ENCODE measurements at places on chromosomes 5 and 9.
A peak's percentile ranks its signal among the peaks of the same experiment; 100 is the strongest.

DNA sequence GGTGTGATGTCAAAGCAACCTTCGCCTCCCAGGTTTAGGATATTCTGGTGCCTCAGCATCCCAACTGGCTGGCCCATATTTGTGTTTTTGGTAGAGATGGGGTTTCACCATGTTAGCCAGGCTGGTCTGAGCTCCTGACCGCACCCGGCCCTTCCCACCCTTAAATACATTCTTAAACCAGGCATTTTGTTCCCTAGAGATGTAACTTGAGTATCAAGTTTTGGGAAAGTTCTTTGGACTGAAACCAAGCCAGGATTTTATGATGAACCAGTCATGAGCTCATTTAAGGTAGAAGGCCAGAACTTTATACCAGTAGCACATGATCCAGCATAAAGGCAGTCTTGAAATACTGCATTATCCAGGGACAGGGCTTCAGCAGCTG, 3.5 kb downstream of the RPL7A start:
- DNase-seq: no peak

- DNase-seq: no peak
Measured at GRCh38 chr5:85614489-85614888, 1003.3 kb upstream of the COX7C start.

- DNase-seq: no peak
Measured at GRCh38 chr5:72057816-72058215, 49.5 kb upstream of the MAP1B start.

DNA sequence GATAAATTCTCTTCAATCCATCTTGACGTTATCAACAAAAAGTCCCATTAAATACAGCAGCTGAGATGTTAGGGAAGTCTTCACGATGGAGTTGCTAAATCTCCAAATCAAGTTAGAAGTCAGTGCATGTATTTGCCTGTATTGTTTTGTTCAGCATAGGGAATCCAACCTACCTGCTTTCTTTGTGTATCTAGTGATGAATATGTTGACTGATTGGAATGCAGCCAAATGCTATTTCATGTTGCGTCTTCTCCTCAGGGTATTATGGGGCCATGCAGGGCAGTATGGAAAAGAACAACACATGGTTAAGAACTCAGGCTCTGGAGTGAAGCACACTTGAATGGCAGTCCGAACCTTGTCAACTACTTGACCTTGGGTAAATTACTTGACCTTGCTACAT, 529.5 kb upstream of the ZNF462 start:
- no peak for DNase-seq

DNA sequence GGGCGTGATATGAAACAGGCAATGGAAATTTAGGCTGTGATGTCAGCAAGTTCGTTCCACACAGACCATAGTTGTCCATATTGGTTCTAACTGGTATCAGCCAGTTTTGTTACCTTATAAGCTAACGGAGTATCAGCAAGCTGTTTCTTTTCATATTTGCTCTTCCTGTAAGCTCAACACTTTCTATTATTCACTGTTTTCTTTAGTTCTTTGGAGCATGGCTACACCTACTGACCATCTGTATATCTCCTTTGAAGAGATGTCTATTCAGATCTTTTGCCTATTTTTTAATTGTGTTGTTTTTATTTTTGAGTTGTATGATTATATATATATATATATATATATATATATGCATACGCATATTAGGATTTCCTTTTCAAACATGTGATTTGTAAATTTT, 1057.2 kb upstream of the CDH10 start:
- no peak for DNase-seq

DNA sequence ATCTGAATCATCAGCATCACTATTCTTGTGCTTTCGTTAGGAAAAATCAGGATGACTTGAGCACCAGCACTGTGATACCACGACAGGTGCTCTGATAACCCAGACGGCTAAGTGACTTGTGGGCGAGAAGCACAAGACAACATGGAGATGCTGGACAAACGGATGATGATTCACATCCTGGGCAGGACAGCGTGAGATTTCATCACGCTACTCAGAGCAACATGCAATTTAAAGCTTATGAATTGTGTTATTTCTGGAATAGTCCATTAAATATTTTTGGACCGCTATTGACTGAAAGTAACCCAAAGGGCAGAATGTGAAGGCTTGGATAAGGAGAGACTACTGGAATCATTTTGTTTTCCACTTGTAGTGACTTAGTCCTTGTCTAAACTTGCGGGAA, 114.8 kb upstream of the DAPK1 start:
- no peak for DNase-seq

- no peak for DNase-seq
Measured at GRCh38 chr9:107080130-107080529, 202.9 kb upstream of the RAD23B start.

DNA sequence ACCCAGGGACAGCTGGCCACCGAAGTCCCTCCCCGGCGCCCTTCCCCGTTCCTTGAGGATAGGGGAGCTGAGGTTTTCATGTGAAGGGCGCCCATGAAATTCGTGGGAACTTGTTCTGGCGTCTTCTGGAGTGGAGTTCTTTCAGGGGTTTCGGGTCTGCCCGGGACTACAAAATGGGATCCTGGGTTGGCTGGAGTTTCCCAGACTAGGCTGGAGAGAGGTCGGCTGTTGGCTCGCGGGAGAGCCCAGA, 3.6 kb upstream of the RGMB start:
- no peak for DNase-seq

- peak; percentile 72 for DNase-seq
Measured at GRCh38 chr9:124126648-124127646, 115.4 kb downstream of the LHX2 start.
